Right lung (tissue), 10 donors: ENCODE measurements at places on chromosomes 6 and 20. TPM values are rescaled to one million over a fixed set of nuclear protein-coding genes. Genes with fewer than 3 reads are reported as not detected.

DNA sequence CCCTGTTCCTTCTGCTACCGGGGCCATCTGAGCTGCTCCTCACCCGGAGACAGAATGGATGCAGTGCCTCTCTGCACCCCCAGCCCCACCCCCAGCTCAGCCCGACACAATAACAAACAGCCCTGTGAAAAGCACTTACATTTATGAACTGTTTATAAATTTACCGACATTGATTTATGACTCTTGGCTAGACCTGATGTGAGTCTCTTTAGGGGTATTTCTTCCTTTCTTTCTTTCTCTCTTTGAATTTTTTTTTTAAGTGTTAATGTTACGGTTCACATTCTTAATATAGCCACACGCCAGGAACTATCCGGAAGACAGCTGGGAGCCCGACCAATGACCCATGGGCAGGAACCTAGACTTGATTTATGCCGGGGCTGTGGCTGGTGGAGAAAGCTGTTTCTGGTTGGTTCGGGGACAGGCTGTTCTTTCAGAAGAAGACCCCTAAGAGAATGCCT lies 266.3 kb downstream of the CDC5L start:
- no peak for DNase-seq

- DNase-seq, result no peak
Observed at GRCh38 chr6:110646419-110646698, 168.9 kb downstream of the CDK19 start.

The PRDM1 gene
- 9.0 TPM for polyA plus RNA-seq

- no peak for DNase-seq
Observed at GRCh38 chr6:145761584-145761983, 26.3 kb upstream of the EPM2A start.

GRCh38 chr6:122673343-122673961 lies 63.2 kb downstream of the PKIB start:
- no peak for DNase-seq

The TMEM74B gene
- 16.0 TPM for polyA plus RNA-seq

The ABHD16B gene
- polyA plus RNA-seq, result not detected

DNA sequence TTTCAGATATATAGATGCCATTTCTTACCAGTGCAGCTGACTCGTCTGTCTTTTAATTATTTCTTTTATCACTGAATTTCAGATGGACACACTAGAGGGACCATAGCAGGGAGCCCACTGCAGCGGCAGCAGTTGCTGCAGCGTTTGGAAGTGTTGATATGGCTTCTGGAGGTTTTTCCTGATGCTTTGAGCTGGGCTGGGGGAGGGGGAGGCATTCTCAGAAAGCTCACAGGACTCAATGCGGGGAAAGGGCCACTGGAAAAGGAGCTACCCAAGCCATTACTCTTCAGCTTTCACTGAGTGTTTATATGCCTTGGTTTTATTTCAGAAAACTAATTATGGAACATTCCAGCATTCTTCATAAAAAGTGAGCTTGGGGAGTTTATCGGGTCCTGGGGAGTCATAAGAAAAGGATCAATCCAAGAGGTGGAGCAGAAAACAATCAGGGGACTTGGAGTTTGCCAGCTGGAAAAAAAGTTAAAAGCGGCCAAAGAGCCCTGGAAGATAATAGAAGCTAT lies 740.4 kb upstream of the FLRT3 start:
- DNase-seq, result no peak

- no peak for DNase-seq
Observed at GRCh38 chr20:40223810-40224209, 465.2 kb downstream of the MAFB start.

GRCh38 chr6:67331304-67331703 lies 1303.8 kb upstream of the ADGRB3 start:
- DNase-seq, result peak; percentile 1

- DNase-seq, result no peak
Observed at GRCh38 chr20:4052139-4052480, 36.8 kb upstream of the RNF24 start.

DNA sequence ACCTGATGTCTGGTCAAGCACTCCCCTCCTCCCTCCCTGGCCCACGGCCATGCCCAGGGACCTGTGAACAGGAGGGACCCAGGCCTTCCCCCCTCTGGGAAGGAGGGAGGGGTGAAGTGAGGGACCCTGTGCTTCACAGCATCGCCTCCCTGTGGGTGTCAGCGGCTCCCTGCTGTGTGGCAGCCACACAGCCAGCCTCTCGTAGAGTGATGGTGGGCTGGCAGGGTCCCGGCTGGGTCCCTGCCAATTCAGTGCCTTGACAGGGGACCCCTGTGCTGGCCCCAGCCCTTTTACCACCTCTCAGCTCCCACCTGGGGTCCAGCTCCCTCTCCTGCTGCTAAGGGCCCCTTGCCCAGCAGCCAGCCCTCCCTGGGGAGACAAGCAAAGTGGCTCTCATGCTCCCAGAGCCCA lies 31.3 kb upstream of the GRM4 start:
- no peak for DNase-seq

DNA sequence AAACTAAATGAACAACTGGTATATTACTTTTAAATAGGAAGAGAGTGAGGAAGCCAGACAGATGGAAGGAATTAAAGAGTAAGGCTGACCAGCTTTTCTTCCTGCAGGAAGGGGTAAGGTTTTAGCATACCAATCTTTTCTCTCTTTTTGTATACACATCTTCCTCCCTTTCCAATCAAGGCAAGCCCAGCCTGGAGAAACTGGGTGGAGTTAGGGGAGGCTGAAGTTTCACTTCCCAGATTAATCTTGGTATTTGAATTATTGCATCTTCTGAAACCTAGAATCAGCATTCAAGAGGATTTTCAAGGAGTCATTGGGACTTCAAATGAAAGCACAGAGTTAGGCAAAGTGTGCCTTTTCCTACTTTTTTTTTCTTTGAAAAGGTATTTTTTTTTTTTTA lies 33.1 kb downstream of the TMEM14A start:
- DNase-seq, result no peak

The SDC4 gene
- polyA plus RNA-seq, result 188 TPM

The CLPSL2 gene
- polyA plus RNA-seq, result not detected

GRCh38 chr20:56592817-56593216 lies 36.3 kb upstream of the TFAP2C start:
- no peak for DNase-seq

DNA sequence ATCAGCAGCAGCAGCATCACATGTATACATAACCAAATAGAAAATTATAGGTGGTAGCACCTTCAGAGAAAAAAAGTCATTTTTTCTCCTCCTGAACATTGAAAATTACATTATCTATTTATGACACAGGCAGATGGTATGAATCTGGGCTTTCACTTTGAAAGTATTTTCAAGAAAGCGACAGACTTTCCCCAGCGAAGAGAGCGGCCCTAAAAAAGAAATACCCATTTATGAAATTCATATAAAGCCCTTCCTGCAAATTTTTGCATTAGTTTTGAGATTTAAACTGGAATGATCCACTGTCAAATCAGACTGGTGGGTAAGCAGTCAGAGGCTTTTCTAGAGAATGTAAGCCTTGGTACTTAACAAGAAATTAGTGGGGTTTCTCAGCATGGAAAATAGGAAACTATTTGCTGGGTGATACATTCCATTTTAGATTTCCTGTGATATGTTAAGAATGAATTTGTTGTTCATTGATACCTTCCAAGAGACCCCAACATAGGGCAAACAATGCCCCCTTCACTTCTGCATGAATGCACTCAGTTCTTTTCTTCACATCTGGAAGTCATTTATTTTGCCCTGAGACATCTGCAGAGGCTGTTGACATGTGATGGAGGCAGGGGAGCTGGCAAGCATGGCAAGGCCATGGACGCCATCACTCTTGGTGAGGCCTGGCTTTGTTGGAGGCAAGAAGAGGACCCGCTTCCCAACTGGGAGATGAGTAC lies 147.0 kb downstream of the LINC00237 start:
- DNase-seq, result no peak

- peak; percentile 86 for DNase-seq
Observed at GRCh38 chr6:722077-722524, 29.2 kb upstream of the EXOC2 start.

DNA sequence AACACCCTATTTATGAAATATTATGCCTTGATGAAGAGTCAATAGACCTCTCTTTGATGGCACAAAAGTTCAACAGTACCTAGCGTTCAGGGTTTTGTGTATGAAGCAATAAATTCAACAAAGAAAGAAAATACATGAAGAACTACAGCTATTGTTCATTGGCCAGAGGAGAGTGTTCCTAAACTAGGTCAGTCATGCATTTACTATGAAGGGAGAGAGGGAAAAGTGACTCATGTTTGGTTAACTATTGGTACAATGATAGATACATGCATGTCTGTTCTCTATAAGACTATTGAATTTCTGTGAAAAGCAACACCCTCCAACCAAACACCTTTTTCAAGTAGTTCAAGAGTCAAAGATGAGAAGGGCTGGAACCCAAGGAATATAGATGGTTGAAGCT lies 50.7 kb downstream of the CLIC5 start:
- no peak for DNase-seq

DNA sequence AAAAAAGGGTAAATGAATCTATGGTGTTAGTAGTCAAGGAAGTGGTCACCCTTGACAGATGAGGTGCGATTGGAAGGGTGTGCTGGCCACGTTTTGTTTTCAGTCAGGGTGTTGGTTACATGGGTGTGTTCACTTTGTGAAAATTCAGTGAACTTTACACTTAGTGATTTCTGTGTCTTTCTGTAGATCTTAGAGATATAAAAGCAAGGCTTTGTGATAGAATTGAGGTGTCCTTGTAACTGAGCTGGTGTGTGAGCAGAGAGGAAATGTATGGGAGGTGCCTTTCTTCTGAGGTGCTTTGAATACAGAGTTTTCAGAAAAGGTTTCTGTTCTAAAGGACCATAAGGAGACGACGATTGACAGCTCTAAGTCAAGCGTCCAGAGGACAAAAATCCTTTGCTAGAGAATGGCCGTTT lies 90.5 kb downstream of the SAMD3 start:
- no peak for DNase-seq

The ADGRF5 gene
- 122 TPM for polyA plus RNA-seq

The SLC22A3 gene
- polyA plus RNA-seq, result 32.8 TPM

GRCh38 chr6:30450909-30451841 lies 38.1 kb upstream of the HLA-E start:
- DNase-seq, result no peak

DNA sequence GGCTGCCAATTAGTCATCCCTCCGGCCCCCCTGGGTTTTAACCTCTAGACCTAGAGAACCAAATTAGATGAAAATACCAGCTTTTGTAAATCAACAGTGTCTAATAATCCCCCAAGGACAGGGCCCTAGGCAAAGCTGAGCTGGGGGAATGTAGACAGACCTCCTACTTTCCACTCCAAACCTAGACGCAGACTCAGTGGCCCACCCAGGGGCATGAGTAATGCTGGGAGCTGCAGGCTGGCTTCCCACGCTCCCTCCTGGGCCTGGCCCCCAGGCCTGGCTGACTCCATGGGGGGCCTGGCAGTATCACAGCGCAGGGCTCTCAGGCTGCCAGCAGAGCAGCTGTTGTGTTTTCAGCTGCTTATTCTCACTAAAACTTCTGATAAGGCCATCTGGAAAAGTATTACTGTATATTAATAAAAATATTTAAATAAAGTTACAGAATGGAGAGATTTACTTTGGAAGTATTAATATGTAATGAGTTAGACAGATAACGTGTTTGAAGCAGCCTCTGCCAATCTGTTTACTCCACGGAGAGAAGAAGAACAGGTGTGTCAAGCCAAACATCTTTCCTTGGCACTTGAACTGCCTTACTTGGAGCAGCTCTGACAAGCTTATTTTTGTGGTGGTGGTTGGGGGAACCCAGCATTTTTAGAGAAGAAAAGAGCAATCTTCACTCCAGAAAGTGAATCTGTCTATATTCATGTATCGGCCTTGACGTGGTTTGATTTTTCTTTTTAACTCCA lies 144.0 kb upstream of the AGPAT4 start:
- peak; percentile 74 for DNase-seq

DNA sequence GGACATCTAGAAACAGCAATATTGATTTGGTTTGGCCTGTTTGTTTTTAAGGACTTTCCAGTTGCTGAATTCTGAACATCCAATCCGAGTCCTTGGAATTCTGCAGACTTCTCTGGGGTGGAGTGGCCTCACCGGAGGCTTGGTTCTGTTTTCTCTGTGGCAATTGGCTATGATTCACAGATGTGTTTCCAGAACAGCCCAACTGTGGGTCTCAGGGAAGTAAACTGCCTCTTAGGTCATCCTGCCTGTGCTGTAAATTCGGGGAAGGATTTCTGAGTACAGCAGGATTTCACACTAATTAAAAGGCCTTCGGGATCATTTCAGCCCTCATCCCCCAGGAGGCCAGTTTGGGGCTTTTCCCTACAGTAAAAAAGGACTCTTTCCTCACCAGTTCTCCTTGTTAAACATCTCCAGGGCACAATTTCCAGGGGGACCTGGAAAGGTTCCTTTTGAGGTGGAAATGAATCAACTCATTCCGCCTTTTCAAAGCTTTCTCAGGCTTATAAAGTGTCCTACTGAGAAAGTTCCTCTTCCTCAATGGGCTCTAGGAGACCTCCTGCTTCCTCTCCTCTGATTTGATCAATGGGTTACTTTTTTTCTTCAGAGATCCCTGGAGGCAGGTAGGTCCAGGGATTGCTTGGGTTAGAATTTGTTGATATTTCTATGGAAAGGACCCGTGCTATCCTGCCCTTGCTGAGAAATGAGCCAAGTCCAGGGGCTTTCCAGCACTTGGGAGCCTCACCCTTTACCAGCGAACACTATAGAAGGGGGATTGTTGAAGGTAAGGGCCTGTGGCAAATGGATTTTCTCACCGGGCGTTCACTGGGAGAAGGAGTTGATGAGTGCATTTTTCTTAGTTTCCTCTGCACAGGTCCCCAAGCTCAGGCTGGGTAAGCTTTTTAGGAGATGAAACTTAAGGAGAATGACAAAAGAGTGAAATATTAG lies 114.6 kb downstream of the CLIC5 start:
- DNase-seq, result no peak
